ENCODE measurements at places on chromosomes 12 and 14. TPM values are rescaled to one million over a fixed set of nuclear protein-coding genes. Genes with fewer than 3 reads are reported as not detected.

Gene PLA2G1B
- polyA plus RNA-seq, result 7,592 TPM

Gene SLC25A47
- 0.07 TPM for polyA plus RNA-seq

Gene MGAT4C
- polyA plus RNA-seq, result 0.57 TPM

Gene RNF212B
- polyA plus RNA-seq, result not detected

Gene RD3L
- not detected for polyA plus RNA-seq

Gene RPS6KL1
- polyA plus RNA-seq, result 23.8 TPM

Gene CCDC196
- 1.2 TPM for polyA plus RNA-seq

Gene ACSM4
- not detected for polyA plus RNA-seq

Gene EEF1AKMT3
- polyA plus RNA-seq, result 3.7 TPM

Gene OLR1
- 0.28 TPM for polyA plus RNA-seq

Gene GMFB
- 5.4 TPM for polyA plus RNA-seq

Gene CNTN1
- polyA plus RNA-seq, result 13.9 TPM

Gene CBX5
- polyA plus RNA-seq, result 5.9 TPM

Gene TAS2R20
- not detected for polyA plus RNA-seq

Gene TMEM233
- polyA plus RNA-seq, result 0.08 TPM

Gene SPTLC2
- 3.9 TPM for polyA plus RNA-seq

Gene EFS
- polyA plus RNA-seq, result 3.0 TPM

Gene DBX2
- 0.04 TPM for polyA plus RNA-seq

Gene OR10AD1
- not detected for polyA plus RNA-seq

Gene GUCY2C
- not detected for polyA plus RNA-seq

Gene TMEM179
- 35.3 TPM for polyA plus RNA-seq

Gene ANKS1B
- 2.1 TPM for polyA plus RNA-seq

Gene DHH
- 0.11 TPM for polyA plus RNA-seq

Gene OR9K2
- not detected for polyA plus RNA-seq

Gene A2ML1
- polyA plus RNA-seq, result 0.08 TPM

Gene ADGRD1
- 1.4 TPM for polyA plus RNA-seq

Gene ETFBKMT
- polyA plus RNA-seq, result 1.8 TPM

Gene CFAP251
- polyA plus RNA-seq, result 5.8 TPM

Gene CLEC4D
- not detected for polyA plus RNA-seq

Gene MED13L
- polyA plus RNA-seq, result 15.6 TPM

Gene ITGB7
- polyA plus RNA-seq, result 1.6 TPM

Gene PLEKHD1
- 0.19 TPM for polyA plus RNA-seq

Gene SYCP3
- 0.31 TPM for polyA plus RNA-seq

Gene MAP3K9
- polyA plus RNA-seq, result 3.3 TPM

Gene HCAR3
- not detected for polyA plus RNA-seq

Gene CFAP54
- 0.04 TPM for polyA plus RNA-seq

Gene INHBC
- not detected for polyA plus RNA-seq

Gene KRT77
- polyA plus RNA-seq, result not detected

Gene TAS2R9
- polyA plus RNA-seq, result not detected

Gene ACAD10
- 32.4 TPM for polyA plus RNA-seq

Gene NPAS3
- polyA plus RNA-seq, result 0.70 TPM

Gene ARHGEF40
- polyA plus RNA-seq, result 68.8 TPM

Gene SERPINA12
- polyA plus RNA-seq, result not detected

Gene MGP
- 112 TPM for polyA plus RNA-seq

Gene SLC6A13
- polyA plus RNA-seq, result 0.35 TPM

Gene GNPNAT1
- polyA plus RNA-seq, result 9.5 TPM

Gene CHST11
- 1.1 TPM for polyA plus RNA-seq

Gene FAIM2
- 1.5 TPM for polyA plus RNA-seq

Gene BMP4
- 1.9 TPM for polyA plus RNA-seq

Gene REP15
- polyA plus RNA-seq, result 0.80 TPM

Gene SMOC1
- 12.5 TPM for polyA plus RNA-seq

All from pancreas (tissue), 10 donors.